ENCODE measurements at places on chromosomes 13 and 19.
A peak's percentile ranks its signal among the peaks of the same experiment; 100 is the strongest.

DNA sequence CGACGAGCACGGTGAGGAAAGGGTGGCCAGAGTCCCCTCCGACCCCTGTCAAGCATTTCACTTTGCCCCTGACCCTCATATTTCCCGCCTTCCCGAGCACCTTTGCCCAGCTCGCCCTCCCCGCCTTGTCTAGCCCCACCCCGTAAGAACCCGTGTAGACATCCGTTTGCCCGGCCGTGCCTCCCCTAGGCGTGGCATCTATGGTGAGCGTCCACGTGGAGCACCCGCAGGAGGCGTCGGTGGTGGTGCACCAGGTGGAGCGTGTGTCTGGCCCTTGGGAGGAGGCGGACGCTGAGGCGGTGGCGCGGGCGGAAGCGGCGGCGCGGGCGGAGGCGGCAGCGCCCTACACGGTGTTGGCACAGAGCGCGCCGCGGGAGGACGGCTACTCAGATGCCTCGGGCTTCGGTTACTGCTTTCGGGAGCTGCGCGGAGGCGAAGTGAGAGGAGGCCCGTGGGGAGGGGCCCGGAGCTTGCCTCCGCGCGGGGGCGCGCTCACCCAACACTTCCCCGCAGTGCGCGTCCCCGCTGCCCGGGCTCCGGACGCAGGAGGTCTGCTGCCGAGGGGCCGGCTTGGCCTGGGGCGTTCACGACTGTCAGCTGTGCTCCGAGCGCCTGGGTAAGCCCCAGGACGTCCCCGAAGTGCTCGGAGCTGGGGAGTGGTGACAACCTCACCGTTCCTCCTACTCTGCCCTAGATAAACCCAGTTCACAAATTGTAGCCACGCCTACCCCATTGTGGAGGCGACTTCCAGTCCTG, 4.2 kb downstream of the LTBP4 start:
- H3K27me3 ChIP-seq, result no peaks in the 10 kb centered on the region
- DNase-seq, result peak; percentile 83
- H3K4me1 ChIP-seq, result peaks cover 74% of the 10 kb centered on the region
- peak overlapping the region; percentile 77 for H3K27ac ChIP-seq

DNA sequence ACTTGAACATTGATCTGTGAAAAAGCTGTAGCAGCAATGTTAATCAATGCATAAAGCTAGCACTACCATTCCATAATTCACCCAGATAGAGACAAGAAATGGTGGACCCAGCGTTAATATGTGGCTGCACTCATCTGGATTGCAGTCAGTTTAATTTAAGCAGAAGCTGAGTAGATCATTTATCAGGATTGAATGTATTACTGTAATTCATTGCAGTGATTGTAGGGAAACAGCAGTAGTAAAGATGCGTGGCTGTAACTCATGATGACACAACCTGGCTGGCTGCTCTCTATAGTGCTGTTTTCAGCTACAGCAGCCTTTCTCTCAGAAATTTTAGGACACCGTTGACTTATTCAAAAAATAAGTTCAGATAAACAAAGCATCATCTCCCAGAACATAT, 499.5 kb upstream of the SLITRK6 start:
- H3K36me3 ChIP-seq, result no peaks in the 10 kb centered on the region
- no peak overlapping the region for H3K4me3 ChIP-seq
- no peaks in the 10 kb centered on the region for H3K4me1 ChIP-seq
- H3K27ac ChIP-seq, result no peak overlapping the region
- no peaks in the 10 kb centered on the region for H3K27me3 ChIP-seq

DNA sequence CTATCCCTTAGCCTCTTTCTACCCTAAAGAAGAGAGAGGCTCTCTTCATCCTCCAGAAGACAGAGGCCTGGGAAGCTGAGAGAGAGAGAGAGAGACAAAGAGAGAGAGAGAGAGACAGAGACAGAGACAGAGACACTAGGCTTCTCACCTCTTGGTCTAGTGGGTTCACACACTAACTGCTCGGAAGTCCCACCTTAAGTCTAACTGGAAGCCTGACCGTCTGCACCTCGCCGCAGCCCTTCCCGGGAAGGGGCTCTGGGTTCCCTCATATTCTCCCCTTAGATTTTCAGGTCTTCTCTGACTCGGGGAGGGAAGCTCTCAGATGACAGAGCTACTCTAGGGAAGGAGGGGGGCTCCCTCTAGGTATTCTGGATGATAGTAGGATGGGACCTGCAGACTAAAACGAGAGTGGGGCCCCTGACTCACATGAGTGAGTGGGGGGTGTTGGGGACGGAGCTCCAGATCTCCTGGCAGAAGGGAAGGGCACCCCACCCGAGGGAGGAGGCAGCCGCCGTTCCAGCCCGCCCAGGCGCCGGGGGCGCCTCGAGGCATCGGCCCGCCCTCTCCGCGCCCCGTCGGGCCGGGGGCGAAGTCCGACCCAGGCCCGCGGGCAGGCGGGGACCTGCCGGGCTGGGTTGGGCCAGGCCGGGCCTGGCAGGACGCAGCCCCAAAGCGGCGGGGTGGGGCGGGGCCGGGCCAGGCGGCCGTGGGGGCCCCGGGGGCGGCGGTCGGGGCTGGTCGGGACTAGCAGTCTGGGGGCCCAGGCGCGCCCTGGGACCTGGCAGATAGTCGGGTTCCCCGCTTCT, 2.0 kb upstream of the JUNB start:
- DNase-seq, result no peak
- no peaks in the 10 kb centered on the region for H3K36me3 ChIP-seq
- H3K27me3 ChIP-seq, result no peaks in the 10 kb centered on the region
- H3K27ac ChIP-seq, result peak overlapping the region; percentile 99

- H3K36me3 ChIP-seq, result no peaks in the 10 kb centered on the region
- H3K27me3 ChIP-seq, result no peaks in the 10 kb centered on the region
- H3K4me3 ChIP-seq, result no peak overlapping the region
- peak overlapping the region; percentile 99 for H3K27ac ChIP-seq
- DNase-seq, result peak; percentile 4
Measured at GRCh38 chr19:2611483-2612464, 90.7 kb downstream of the GNG7 start.

DNA sequence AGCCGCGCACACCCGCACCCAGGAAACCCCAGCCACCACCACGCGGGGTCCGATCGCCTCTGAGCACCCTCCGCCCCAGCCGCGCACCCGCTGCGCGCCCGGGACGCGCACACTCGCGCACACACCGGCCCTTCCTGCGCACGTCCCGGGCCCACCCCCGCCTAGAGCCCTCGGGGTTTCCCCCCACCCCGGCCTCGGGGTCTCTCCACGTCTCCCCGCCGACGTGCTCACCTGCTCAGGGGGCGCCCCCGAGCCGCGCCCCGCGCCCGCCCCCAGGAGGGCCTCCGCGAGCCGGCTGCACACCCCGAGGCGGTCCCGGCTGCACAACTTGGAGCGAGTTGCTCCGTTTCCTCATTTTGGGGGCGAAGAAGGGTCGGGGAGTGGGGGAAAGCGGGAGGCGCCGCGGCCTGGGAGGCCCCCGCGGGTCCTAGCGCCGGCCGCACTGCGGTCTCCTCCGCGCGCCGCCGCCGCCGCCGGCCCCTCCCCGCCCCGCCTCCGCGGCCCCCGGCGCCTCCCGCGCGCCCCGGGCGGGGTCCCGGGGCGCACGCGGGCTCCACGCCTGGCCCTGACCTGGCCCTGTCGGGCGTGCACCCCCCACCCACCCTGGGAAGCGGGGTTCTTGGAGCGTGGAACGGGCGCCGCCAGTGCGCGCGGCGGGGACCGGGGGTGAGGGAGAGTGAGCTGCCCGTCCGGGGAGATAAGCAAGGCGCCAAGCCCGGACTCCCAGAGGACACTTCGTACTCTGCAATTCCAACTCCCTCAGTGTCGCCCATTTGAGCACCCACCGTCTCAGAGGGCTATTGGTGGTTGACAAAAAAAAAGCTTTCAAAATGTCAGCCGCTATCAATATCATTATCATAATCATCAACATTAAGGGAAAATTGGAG, at the start of gene MATK:
TSS of gene MATK (minus strand) at position 444 of the 887 bp plus-strand sequence. CDS start 1,246 bp downstream, outside the sequence.
- peaks cover 5% of the 10 kb centered on the region for H3K4me1 ChIP-seq
- H3K27ac ChIP-seq, result no peak within 1 kb of the TSS
- DNase-seq, result no peak
- H3K4me3 ChIP-seq, result no peak within 1 kb of the TSS
- no peaks in the 10 kb centered on the region for H3K36me3 ChIP-seq

- H3K4me3 ChIP-seq, result no peak overlapping the region
- H3K36me3 ChIP-seq, result no peaks in the 10 kb centered on the region
- peaks cover 77% of the 10 kb centered on the region for H3K4me1 ChIP-seq
- DNase-seq, result no peak
- no peaks in the 10 kb centered on the region for H3K27me3 ChIP-seq
- peak overlapping the region; percentile 54 for H3K27ac ChIP-seq
Measured at GRCh38 chr13:40341096-40341471, 325.4 kb downstream of the FOXO1 start.

DNA sequence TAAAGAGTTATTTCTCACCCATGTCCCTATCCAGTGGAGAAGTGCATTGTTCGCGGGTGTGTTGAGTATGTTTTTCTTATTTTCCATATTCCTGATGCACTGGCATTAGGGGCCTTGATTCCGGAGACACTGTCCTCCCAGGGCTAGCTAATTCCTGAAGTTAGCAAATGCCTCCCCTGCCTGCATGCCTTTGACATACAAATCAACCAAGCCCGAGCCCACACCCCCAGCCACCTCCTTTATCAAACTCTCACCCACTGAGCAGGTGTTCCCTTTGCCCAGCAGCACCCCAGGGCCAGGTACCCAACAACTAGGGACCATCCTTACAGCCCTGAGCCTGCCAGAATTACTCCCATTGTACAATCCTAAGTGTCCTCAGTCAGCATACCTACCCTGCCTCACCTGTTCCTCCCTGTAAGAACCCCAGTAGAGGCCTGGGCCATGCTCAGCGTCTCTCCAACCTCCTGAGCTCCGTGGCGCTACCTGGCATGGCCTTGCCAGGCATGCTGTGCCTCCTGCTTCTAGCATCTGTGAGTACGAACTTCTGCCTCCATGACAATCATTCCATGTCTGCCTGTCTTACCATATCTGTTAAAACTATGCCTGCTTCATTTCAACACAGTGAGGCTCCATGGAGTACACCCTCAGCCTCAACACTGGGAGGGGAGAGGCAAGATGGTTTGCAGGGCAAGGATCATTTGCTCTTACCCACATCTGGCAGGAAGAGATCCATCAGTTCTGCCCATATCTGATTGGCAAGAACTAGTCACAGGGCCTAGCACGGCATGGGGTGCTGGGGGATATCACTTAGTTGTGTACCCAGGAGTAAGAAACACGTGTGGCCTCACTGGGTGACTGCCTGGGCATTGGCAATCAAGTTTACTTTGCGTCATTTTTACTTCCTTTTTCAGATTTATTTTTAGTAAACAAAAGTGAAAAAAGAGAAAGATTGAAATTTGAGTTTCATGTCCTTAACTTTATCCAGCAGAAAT, 203.9 kb downstream of the SHISA2 start:
- no peaks in the 10 kb centered on the region for H3K27me3 ChIP-seq
- peak; percentile 10 for DNase-seq
- H3K4me1 ChIP-seq, result no peaks in the 10 kb centered on the region
- H3K4me3 ChIP-seq, result no peak overlapping the region
- no peaks in the 10 kb centered on the region for H3K36me3 ChIP-seq
- no peak overlapping the region for H3K27ac ChIP-seq

DNA sequence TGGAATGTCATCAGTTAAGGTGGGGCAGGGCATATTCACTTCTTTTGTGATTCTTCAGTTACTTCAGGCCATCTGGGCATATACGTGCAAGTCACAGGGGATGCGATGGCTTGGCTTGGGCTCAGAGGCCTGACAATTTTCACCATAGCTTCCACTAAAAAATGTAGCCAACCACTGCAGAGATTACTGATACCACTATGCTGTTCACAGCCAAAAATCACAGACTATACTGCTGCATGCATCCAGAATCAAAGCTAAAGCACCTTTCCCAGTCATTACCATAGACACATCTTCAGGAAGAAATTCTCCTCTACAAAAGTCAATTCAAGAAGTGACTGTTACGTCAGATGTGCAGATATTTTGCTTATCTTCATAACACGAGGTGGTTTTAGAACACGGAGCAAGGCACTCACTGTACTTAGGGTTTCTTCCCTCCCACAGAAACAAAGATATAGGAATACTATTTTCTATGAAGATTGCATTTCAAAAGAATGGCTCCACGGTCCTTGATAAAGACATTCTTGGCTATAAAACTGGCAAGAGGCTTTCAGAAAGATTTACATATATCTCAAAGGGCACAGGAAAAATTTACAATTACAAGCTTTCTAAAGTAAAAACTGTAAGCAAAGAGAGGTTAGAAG, 1556.6 kb upstream of the PRR20A start:
- H3K36me3 ChIP-seq, result no peaks in the 10 kb centered on the region
- no peaks in the 10 kb centered on the region for H3K4me1 ChIP-seq

GRCh38 chr19:33499671-33500506, 21.7 kb downstream of the PEPD start:
- no peaks in the 10 kb centered on the region for H3K27me3 ChIP-seq
- H3K27ac ChIP-seq, result no peak overlapping the region
- DNase-seq, result no peak
- no peak overlapping the region for H3K4me3 ChIP-seq
- H3K4me1 ChIP-seq, result no peaks in the 10 kb centered on the region

- H3K4me1 ChIP-seq, result peaks cover 10% of the 10 kb centered on the region
- H3K27me3 ChIP-seq, result no peaks in the 10 kb centered on the region
- peaks cover 42% of the 10 kb centered on the region for H3K36me3 ChIP-seq
- H3K27ac ChIP-seq, result no peak overlapping the region
- no peak overlapping the region for H3K4me3 ChIP-seq
Measured at GRCh38 chr19:32357720-32358119, 12.3 kb downstream of the ZNF507 start.

DNA sequence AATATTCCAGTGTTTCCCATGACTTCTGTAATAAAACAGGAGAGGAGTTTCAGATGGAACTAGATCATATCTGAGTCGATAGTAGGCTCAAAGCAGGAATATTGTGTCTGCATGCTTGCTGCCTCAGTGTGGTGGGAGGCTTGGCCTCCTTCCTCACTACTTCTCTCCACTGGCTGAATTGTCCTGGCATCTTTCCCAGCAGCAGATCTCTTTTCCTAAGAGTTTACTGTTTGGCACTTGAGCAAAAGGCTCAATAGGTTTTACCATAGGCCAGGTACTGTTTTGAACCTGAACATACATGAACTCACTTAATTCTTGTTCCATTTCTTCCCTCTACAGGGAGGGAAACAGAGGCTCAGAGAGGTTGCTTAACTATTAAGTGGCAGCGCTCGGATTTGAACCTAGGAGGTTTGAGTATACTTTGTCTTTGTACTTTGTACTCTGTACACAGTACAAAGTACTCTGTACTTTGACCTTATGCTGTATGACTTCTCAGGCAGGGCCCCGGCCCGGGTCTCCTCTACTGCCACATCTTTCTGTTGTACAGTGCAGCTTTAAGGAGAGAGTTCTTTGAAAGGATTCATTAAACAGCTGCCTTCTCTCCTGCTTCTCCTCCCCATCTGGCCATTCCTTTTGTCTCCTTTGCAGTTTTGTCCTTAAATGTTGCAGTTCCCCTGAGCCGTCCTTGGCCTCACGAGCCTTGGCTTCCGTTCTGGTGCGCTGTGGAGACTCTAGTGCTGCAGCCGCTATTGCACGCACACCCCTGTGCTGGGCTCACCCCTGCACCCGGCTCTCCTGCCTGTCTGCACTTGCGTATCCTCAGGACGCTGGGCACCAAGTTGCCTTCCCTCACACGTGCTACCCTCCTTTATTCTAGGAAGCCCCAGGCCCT, 8.1 kb downstream of the B3GLCT start:
- H3K27ac ChIP-seq, result no peak overlapping the region
- H3K4me1 ChIP-seq, result peaks cover 13% of the 10 kb centered on the region
- no peaks in the 10 kb centered on the region for H3K27me3 ChIP-seq
- no peak overlapping the region for H3K4me3 ChIP-seq
- no peak for DNase-seq
- no peaks in the 10 kb centered on the region for H3K36me3 ChIP-seq
